Transverse colon (tissue), 4 donors: ENCODE measurements at places on chromosomes 2 and 18. TPM values are rescaled to one million over a fixed set of nuclear protein-coding genes. Genes with fewer than 3 reads are reported as not detected.

Gene DNER
- 4.9 TPM for total RNA-seq

Gene FOXD4L1
- total RNA-seq: not detected

Gene RAB11FIP5
- total RNA-seq: 22.7 TPM

Gene GPAT2
- total RNA-seq: 3.7 TPM

Gene MYO7B
- 271 TPM for total RNA-seq

Gene COL3A1
- total RNA-seq: 120 TPM

DNA sequence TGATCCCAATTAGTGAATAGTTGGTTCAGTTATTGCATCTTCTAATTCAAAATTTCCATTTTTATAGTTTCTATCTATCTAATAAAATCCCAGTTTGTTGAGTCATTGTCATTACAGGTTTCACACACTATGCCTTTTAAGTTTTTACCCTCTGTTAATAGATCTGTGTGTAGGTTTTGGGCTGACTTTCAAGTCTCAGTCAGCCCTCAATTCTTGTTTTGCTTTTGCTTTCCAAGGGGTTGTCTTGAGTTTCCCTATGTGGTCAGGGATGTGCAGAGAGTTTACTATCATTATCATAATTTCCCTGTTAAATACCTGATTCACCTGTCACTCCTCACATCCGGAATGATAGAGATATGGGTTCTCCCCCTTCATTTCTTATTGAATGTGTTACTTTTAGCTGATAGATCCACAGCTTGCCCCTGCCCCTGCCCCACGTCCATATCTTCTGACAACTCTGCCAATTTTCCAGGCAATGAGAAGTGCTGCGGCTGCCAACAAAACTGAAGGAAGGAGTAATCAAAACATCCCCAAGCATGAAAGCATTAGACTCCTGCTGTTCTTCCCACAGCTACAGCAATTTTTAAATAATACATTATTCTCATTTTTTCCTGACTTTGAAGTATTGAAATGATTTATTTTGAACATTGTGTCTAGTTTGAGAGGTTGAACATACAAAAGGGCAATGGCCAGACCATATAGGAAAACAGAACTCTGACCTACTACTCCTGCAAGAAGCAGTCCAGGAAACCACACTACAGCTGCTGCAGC lies 1064.8 kb downstream of the SUCLG1 start:
- no peak overlapping the region for H3K27ac ChIP-seq
- H3K36me3 ChIP-seq: no peaks in the 10 kb centered on the region
- H3K4me1 ChIP-seq: no peaks in the 10 kb centered on the region
- no peaks in the 10 kb centered on the region for H3K27me3 ChIP-seq

- no peaks in the 10 kb centered on the region for H3K27me3 ChIP-seq
- no peak overlapping the region for H3K27ac ChIP-seq
- H3K4me1 ChIP-seq: no peaks in the 10 kb centered on the region
- H3K4me3 ChIP-seq: no peak overlapping the region
Measured at GRCh38 chr2:2506536-2506935, 175.5 kb upstream of the MYT1L start.

DNA sequence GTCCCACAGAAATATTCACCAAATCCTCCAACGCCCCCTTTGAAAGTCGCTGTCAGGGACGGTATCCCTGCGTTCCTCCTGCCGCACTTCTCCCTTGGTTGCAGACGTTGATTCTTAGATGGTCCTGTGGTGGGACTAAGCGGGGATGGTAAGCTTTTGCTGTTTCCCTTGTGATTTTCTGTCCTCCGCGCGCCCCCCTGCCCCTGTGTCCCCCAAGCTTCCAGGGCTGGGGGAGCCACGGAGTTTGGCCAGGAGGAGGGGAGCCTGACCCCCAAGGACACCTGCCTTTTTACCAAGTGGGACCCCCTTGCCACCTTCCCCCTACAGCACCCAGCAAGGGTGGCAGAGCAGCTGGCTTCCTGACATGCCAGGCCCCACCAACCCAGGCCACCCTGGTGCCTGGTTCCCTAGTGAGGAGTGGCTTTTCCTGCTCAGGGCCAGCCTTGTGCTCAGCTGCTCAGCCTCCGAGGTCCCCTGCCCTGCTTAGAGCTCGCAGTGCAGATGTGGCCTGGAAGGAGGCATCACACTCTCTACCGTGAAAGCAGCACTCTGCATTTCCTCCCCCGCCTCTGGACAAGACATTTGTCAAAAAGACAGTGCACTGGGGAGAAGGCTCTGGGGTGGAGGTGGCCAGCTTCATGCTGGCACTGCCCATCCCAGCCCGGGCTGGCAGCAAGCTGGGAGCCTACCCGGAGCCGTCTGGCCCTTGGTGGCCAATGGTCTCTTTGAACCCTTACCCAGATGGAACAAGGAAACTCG lies 49.4 kb downstream of the TWIST2 start:
- no peak overlapping the region for H3K4me3 ChIP-seq
- peaks cover 10% of the 10 kb centered on the region for H3K4me1 ChIP-seq
- H3K27me3 ChIP-seq: no peaks in the 10 kb centered on the region
- peak overlapping the region; percentile 71 for H3K27ac ChIP-seq

GRCh38 chr2:2870106-2870505 lies 507.5 kb downstream of the EIPR1 start:
- no peak for DNase-seq
- H3K27me3 ChIP-seq: no peaks in the 10 kb centered on the region
- H3K4me1 ChIP-seq: no peaks in the 10 kb centered on the region
- no peak overlapping the region for H3K27ac ChIP-seq

GRCh38 chr2:160582081-160582480 lies 88.5 kb upstream of the RBMS1 start:
- H3K36me3 ChIP-seq: no peaks in the 10 kb centered on the region
- DNase-seq: no peak
- H3K4me3 ChIP-seq: no peak overlapping the region
- peak overlapping the region; percentile 61 for H3K27ac ChIP-seq

GRCh38 chr2:183195998-183196409 lies 71.8 kb downstream of the NUP35 start:
- no peaks in the 10 kb centered on the region for H3K36me3 ChIP-seq
- no peaks in the 10 kb centered on the region for H3K4me1 ChIP-seq
- H3K27ac ChIP-seq: no peak overlapping the region
- no peaks in the 10 kb centered on the region for H3K27me3 ChIP-seq
- DNase-seq: no peak

DNA sequence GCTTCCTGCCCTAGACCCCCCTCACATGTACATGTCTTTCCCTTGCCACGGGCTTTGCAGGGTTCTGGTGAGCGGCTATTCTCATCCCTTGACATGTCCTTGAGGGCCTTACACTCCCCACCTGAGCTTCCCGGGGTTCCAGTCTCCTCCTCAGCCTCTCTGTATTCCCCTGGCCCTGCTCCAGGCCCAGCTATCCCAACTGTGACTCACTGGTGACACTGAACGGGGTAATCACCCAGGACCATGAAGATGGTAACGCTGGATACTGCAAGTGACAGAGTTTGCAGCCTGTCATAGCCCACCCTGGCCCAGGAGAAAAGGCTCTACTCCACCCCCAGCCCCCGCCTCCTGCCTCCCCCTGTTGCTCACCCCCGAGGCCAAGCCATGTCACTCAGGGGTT lies 27.3 kb downstream of the KIF3C start:
- no peak overlapping the region for H3K27ac ChIP-seq
- DNase-seq: no peak
- no peaks in the 10 kb centered on the region for H3K4me1 ChIP-seq

- H3K27me3 ChIP-seq: no peaks in the 10 kb centered on the region
- no peak for DNase-seq
- no peak overlapping the region for H3K27ac ChIP-seq
- no peaks in the 10 kb centered on the region for H3K36me3 ChIP-seq
Measured at GRCh38 chr18:48238636-48239035, 170.5 kb downstream of the ZBTB7C start.

- H3K4me3 ChIP-seq: no peak overlapping the region
- no peak overlapping the region for H3K27ac ChIP-seq
- no peak for DNase-seq
- H3K27me3 ChIP-seq: no peaks in the 10 kb centered on the region
- H3K36me3 ChIP-seq: no peaks in the 10 kb centered on the region
Measured at GRCh38 chr2:195899226-195899625, 169.4 kb downstream of the DNAH7 start.

- H3K4me1 ChIP-seq: peaks cover 3% of the 10 kb centered on the region
- no peak overlapping the region for H3K4me3 ChIP-seq
- no peaks in the 10 kb centered on the region for H3K27me3 ChIP-seq
Measured at GRCh38 chr2:120820953-120821279, 85.2 kb downstream of the GLI2 start.

GRCh38 chr2:234913208-234913626 lies 38.6 kb upstream of the SH3BP4 start:
- no peak overlapping the region for H3K27ac ChIP-seq
- no peak for DNase-seq
- no peaks in the 10 kb centered on the region for H3K36me3 ChIP-seq
- no peaks in the 10 kb centered on the region for H3K4me1 ChIP-seq

DNA sequence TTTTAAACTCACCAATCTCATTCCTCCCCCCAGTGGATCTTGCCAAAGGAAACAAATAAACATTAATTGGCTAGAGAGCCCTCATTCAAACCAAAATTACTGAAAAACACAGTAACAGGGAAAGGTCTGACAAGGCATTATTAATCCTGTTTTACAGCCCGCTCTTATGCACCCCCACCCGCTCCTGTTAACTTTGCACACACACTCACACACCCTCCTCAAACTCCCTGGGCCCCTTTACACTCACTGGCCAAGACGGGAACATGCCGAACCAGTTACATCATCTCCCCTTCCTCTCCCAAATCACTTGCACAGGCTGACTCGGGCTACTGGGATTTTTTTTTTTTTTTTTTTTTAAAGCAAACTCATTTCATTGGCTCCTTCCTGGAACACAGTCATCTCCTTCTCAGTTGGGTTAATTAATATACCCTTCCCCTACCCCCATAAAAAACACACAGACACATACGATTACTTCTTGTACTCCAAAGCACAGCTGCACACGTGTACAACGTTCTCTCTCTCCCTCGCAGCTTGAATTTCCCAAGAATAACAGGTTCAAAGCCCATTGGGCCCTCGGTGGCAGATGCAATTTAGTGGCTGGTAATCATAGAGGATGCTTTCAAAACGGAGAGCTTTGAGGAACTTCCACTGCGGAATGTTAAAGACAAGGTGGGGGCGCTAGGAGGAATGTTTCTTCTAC lies 31.8 kb downstream of the KLF7 start:
- peaks cover 31% of the 10 kb centered on the region for H3K4me1 ChIP-seq
- peak overlapping the region; percentile 69 for H3K27ac ChIP-seq
- no peaks in the 10 kb centered on the region for H3K36me3 ChIP-seq
- H3K4me3 ChIP-seq: no peak overlapping the region

GRCh38 chr18:9902832-9903231 lies 11.0 kb upstream of the VAPA start:
- no peaks in the 10 kb centered on the region for H3K27me3 ChIP-seq
- no peak for DNase-seq
- H3K4me1 ChIP-seq: no peaks in the 10 kb centered on the region
- no peak overlapping the region for H3K27ac ChIP-seq
- no peak overlapping the region for H3K4me3 ChIP-seq

GRCh38 chr2:217006217-217006616 lies 146.4 kb upstream of the TNP1 start:
- H3K27me3 ChIP-seq: no peaks in the 10 kb centered on the region
- no peaks in the 10 kb centered on the region for H3K36me3 ChIP-seq
- H3K4me3 ChIP-seq: no peak overlapping the region
- DNase-seq: no peak
- H3K4me1 ChIP-seq: no peaks in the 10 kb centered on the region

GRCh38 chr2:217412721-217413120 lies 552.9 kb upstream of the TNP1 start:
- H3K27ac ChIP-seq: peak overlapping the region; percentile 63
- H3K27me3 ChIP-seq: no peaks in the 10 kb centered on the region
- no peaks in the 10 kb centered on the region for H3K36me3 ChIP-seq
- no peak for DNase-seq
- H3K4me1 ChIP-seq: no peaks in the 10 kb centered on the region

DNA sequence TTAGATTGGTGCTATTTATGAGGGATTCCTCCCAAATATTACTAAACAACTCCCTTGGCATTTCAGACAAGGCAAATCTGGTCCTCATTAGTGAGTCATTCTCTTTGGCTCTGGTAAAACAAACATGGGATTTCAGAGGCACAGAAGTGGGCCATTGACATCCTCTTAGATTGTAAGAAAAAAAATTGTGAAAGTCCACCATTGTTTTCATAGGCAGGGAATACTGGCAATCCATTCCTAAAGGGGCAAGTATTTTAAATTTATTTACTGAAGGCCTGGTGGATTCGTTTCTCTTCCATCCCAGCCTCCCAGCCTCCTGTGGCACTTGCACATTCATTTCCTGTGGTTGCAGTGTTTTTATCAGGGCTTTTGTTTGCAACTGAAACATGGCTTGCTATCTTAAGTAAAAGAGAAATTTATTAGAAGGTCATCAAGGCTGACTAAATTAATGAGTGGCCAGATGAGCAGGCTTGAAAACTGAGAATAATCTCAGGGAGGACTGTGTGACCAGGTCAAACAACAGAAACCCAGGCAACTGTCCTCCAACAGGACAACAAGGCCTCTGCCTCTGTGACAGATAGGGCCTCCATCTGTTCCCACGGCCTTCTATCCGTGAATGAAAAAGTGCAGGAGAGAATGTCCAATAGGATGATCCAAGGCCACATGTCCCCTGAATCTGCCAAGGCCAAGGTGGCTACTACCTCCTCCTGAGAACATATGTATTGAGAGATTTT lies 23.1 kb upstream of the TNFAIP6 start:
- H3K4me3 ChIP-seq: no peak overlapping the region
- H3K27ac ChIP-seq: no peak overlapping the region
- no peaks in the 10 kb centered on the region for H3K36me3 ChIP-seq
- H3K27me3 ChIP-seq: no peaks in the 10 kb centered on the region

- H3K27ac ChIP-seq: no peak overlapping the region
- H3K27me3 ChIP-seq: no peaks in the 10 kb centered on the region
- H3K36me3 ChIP-seq: no peaks in the 10 kb centered on the region
- no peak for DNase-seq
Measured at GRCh38 chr2:171723716-171724683, 36.7 kb downstream of the DYNC1I2 start.

- DNase-seq: no peak
- no peaks in the 10 kb centered on the region for H3K27me3 ChIP-seq
- no peak overlapping the region for H3K4me3 ChIP-seq
- no peaks in the 10 kb centered on the region for H3K36me3 ChIP-seq
- no peaks in the 10 kb centered on the region for H3K4me1 ChIP-seq
Measured at GRCh38 chr2:40558761-40559160, 106.9 kb upstream of the SLC8A1 start.

GRCh38 chr18:71370095-71370494 lies 1081.2 kb downstream of the SOCS6 start:
- H3K4me1 ChIP-seq: no peaks in the 10 kb centered on the region
- no peak for DNase-seq
- no peak overlapping the region for H3K27ac ChIP-seq

DNA sequence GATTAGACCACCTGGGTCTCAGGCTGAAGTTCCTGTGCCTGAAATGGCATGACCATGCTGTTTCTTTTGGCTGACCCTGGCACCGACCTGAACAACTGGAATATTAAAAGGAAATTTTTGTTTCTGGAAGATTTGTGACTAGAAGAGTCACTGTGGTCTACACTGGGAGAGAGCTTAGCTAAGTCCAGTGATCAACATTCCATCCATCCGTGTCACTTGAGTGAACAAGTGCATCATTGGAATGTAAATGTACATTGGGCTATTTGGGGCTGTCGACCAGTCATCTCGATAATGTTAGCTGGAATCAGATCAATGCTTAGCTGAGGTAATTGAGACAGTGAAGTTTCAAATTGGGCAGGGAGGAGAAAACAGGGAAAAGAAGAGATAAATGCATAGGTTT lies 95.4 kb upstream of the CCDC85A start:
- no peak overlapping the region for H3K4me3 ChIP-seq
- H3K36me3 ChIP-seq: no peaks in the 10 kb centered on the region
- H3K4me1 ChIP-seq: no peaks in the 10 kb centered on the region
- no peak overlapping the region for H3K27ac ChIP-seq
